ENCODE measurements at places on chromosomes 4 and X.

- DNase-seq: no peak
Observed at GRCh38 chrX:30795981-30796958, 92.8 kb downstream of the TAB3 start.

- no peak for DNase-seq
Observed at GRCh38 chr4:5051278-5052203, at the start of gene STK32B. STK32B (plus strand) TSS chr4:5051480.

GRCh38 chrX:154409222-154409871, at the start of gene DNASE1L1:
DNASE1L1 (minus strand) TSS chrX:154409254; CDS start chrX:154405568, 3,686 bp downstream.
- no peak for DNase-seq

GRCh38 chr4:168486912-168487281, 6.6 kb upstream of the DDX60L start:
- no peak for DNase-seq

- DNase-seq: no peak
Observed at GRCh38 chr4:88736264-88736663, 38.6 kb upstream of the NAP1L5 start.

DNA sequence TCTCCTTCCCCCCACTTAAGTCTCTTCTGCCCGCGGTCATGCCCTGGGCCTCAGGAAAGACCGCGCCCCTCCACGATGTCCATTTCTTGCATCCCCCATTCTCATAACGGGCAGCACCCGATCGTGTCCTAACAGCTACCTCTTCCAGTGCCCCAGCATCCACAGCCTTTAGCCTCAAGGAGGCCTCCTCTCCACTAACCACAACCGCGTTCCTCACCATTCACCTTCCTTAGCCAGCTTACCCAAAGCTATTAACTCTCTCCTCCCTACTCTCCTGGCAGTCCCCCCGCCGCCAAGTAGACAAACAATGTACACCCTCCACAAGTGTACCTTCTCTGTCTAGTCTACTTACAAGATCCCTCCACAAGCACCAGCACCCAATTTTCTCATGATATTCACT, 58.6 kb upstream of the PAGE5 start:
- DNase-seq: no peak

- DNase-seq: no peak
Observed at GRCh38 chr4:24912252-24913118, at the start of gene CCDC149. CCDC149 (minus strand) TSS chr4:24913042; CDS start chr4:24912864, 178 bp downstream.

- DNase-seq: no peak
Observed at GRCh38 chr4:147085781-147086180, 140.1 kb upstream of the TTC29 start.

DNA sequence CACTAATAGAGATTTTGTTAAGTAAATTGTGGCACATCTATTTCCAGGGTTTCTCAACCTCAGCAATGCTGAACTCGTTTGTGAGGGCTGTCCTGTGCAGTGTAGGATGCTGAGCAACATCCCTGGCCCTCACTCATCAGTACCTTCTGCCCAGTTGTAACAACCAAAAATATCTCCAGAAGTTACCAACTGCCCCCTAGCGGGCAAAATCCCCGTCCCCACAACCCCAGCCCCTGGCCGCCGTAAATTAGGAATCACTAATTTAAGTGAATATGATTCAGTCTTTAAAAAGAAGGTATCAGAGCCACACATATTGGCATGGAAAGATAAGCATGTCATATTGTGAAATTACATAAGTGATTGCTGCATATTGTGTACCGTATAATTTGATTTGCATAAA, 123.4 kb downstream of the ASB9 start:
- no peak for DNase-seq

DNA sequence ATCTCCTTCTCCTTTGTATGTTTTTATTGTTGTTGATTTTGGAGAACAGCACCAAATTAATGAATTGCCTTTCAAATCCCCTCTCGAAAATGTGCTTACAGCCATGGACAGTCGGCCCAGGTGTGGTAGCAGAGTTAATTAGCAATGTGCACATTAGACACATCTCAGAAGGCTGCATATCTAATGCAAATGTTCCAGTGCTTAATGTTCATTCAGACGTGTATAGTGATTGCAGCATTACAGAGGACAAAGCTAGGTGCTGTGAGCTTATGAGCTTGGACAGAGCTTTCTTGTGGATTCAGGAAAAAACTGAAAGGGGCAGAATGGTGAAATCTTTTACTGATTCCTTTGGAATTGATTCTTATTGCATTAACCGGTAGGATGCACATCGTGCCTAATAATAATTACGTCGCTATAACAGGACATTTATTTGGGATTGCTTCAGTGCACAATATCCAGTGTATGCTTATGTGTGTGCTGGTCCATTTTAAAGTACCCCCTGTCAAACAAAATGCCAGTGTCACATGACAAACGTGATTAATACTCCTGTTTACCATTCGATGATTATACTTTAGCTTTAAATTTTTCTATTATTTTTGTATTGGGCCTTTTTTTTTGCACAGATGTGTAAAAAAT, 552.9 kb upstream of the EPHA5 start:
- no peak for DNase-seq

DNA sequence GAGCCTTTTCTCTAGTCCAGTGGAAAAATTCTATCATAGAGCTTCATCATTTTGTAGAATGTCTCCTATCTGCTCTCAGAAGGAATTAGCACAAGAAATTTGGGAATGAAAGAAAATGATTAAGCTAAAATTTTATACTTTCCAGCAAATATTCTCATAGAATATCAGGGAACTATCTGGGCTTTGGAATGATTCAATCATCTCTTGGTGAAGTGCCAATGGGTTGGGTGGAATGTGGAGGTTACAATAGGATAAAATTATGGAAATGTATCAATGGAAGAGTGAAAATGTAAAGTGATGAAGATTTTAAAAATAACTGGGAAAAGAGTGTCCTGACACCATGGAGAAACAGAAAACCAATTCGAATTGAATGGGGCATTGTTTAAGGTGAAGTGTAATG, 119.0 kb upstream of the MID1 start:
- no peak for DNase-seq
